ENCODE measurements at places on chromosomes 5 and 9.

DNA sequence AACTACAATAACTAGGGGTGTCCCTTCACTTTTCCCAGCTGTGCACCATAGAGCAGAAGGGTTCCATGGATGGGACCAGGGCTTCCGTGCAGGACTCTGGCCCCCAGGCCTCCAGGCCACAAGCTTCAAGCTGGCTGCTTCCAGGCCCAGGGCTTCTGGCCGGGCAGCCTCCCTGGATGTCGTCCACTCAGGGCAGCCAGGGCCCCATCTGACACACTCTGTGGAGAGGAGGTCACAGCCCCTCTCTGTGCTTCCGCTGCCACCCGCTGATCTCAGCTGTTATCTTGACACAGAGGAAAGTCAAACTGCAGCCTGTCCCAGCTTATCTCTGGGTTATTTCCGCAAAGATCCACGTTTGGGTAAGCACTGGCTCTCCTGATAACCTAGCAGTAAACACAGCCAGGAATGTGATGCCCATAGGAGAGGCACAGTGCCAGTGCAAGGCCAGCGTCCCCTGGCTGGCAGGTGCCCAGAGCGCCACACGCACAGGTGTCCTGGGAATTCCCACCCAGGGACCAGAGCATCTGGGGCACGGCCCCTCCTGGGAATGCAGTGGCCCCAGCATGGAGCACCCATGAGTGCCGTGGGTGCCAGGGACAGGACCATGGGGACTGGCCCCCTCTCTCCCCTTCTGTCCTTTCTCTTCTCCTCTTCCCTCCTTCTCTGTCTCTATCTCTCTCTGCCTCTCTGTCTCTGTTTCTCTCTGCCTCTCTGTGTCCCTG, 15.6 kb upstream of the SLC6A19 start:
- DNase-seq, result no peak

DNA sequence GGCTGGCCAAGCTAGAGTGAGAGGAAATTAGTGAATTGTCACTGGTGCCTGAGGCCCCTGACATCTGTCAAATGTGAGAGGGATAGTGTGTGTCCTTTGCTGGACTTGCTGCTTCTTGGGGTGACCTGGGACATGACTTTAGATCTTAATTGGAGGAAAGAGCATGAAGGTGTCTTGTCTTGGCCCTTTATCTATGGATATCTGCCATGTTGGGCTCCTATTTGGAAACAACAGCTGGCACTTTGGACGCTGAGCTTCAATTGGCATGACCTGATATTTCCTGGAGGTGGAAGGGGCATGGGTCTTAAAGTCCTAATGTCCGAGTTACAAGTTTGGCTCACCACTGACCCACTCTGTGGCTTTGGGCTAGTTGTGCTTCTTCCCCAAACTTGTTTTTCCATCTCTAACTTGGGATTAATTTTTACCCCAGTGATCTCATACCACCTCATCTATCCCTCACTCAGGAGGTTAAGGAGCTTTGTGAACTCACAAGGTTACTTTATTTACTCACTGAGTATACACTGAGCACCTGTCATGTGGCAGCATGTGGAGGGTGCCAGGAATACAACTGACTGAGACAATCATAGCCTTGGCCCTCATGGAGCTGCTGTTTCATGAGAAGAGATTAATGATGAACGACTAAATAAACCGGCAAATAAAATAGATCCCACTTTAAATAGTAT, 30.1 kb upstream of the CXCL14 start:
- DNase-seq, result no peak

DNA sequence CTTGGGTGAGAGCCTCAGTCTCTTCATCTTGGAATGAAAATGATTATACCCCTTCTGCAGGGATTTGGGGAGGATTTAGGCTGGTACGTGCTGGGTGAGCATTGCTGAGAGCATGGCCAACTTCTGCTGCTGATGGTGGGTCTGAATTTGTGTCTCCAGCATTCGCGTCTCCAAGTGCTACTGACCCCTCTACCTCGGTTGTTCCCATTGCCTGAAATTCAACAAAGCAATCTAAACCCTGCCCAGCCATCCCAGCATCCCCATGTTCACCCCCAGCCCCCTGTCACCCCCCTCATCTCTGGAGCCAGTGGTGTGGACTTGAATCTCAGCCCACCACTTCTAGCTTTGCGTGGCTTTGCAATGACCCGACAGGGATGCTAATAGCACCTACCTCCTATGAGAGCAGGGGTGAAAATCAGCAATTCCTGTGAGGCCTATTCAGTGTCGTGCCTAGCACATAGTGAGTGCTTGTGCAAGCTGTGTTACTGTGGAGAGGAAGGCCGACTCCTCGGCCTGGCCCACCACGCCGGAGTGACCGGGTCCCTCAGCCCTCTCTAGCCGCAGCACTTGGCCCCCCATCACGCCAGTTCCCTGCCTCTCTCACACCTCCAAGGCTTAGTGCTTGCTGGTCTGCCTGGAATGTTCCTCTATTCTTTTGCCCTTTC, 43.4 kb upstream of the SH3PXD2B start:
- no peak for DNase-seq

GRCh38 chr5:154712518-154713437, 42.4 kb upstream of the LARP1 start:
- no peak for DNase-seq

GRCh38 chr5:151492729-151493128, 45.3 kb downstream of the SLC36A1 start:
- peak; percentile 8 for DNase-seq

- DNase-seq, result no peak
Observed at GRCh38 chr9:35729700-35730485, 2.1 kb downstream of the TLN1 start.

Data from stimulated activated CD8-positive, alpha-beta memory T cell treated with anti-CD3 and anti-CD28 coated beads, Interleukin-15, amount 100 ng/mL, for 48 hours (primary cell).